ENCODE measurements at places on chromosomes 2 and 18.

DNA sequence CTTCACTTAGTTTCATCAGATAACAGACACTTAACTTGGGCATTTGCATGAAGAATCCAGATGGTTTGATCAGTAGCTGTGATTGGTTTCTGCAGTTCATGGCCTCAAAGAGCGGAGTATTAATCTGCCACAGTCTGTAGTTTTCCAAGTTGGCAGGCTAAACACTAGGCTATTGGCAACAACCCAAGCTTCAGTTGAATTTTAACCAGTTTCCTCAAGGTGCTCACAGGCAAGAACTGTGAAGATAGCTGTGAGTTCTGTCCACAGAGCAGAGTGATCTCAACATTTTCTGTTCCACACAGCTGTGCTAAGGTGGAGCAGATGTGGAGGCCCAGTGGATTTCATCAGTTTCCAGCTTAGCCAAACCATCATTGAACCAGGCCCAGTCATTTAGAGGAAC, 469.5 kb upstream of the LINC00305 start:
- DNase-seq = no peak

GRCh38 chr2:8566155-8566670, 115.6 kb upstream of the ID2 start:
- DNase-seq = no peak

- DNase-seq = no peak
Observed at GRCh38 chr18:70370762-70371733, 82.2 kb downstream of the SOCS6 start.

DNA sequence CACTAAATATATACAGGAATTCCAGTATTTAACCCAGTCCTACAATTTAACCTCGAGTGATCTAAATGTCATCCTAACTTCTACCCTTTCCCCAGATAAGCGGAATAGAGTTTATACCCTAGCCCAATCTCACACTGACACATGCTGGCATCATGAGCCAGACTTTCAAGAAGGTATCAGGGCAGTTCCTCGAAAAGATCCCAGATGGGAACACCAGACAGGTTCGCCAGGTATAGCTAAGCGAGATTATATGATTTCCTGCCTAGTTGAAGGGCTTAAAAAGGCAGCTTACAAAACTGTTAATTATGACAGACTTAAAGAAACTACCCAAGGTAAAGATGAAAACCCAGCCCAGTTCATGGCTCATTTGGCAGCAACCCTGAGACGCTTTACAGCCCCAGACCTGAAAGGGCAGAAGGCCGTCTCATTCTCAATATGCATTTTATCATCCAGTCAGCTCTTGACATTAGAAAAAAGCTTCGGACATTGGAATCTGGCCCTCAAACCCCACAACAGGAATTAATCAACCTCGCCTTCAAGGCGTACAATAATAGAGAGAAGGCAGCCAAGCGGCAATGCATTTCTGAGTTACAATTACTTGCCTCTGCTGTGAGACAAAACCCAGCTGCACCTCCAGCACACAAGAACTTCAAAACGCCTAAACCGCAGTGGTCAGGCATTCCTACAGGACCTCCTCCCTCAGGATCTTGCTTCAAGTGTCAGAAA, 668.2 kb upstream of the PKDCC start:
- DNase-seq = no peak

DNA sequence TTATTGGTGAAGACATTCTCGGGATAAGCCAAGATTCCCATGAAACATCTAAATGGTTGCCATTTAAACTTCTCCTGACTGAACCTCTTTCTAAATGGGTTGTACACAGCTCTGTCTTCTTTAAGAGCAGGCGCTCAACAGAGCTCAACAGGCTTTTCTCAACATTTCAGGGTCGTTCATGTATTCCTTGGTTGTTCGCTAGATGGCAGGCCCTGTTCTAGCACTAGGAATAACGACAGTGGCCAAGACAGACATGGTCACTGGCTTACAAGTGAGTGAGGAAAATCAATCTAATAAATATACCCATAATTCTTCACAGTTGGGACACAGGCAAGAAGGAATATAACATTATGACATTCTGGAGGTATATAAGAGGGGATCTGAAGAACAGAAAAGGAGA, 154.5 kb downstream of the SMAD2 start:
- no peak for DNase-seq

GRCh38 chr2:178553047-178553446, 72.8 kb downstream of the PLEKHA3 start:
- DNase-seq = no peak

DNA sequence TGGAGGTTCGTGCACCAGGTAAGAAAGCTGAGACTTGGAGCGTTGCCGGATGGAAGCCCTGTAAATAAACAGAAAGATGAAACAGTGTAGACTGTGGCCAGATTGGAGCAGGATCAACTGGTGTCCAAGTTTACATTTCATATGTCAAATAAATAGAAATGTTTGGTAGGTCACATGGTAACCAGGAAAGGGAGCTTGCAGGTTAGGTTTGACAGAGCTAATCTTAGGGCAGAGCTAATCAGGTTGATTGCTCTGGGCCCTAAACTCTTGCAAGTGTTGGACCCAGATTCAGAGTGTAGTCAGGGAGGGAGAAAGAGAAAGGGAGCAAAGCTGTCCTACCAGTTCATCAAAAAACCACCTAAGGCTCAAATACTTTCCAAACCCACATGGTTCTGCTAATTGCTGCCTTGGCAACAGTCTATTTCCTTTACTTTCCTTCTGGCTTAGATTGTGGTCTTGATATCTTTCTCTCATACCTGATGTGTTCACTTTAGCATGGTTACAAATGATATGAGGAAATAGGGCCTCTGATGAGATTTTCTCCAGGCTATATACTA, 63.2 kb downstream of the G6PC2 start:
- no peak for DNase-seq

DNA sequence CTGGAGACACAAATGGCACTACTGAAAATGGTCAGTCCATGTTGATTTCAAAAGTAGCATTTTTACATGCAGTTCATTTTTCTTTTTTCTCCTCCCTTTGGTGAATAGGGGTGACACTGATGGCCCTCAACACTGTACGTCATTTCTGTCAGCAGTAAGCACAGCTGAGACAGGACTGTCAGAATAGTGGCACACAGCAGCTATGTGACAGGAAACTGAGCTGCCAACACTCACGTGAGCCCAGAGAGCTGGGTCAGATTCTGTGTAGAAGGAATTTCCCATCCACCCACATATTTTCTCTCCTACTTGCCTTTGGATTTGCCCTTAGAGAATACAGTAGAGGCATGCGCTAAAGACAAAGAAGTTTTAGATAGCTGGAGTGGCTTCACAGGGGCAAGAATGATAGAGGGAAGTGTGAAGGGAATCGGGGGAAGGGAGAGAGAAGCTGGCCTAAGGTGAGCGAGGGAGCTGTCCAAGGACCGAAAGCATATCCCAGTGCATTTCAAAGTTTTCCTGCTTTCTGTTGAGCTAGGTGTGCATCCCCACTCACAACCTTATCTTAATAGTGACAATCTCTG, 476.6 kb downstream of the CNTNAP5 start:
- DNase-seq = no peak

DNA sequence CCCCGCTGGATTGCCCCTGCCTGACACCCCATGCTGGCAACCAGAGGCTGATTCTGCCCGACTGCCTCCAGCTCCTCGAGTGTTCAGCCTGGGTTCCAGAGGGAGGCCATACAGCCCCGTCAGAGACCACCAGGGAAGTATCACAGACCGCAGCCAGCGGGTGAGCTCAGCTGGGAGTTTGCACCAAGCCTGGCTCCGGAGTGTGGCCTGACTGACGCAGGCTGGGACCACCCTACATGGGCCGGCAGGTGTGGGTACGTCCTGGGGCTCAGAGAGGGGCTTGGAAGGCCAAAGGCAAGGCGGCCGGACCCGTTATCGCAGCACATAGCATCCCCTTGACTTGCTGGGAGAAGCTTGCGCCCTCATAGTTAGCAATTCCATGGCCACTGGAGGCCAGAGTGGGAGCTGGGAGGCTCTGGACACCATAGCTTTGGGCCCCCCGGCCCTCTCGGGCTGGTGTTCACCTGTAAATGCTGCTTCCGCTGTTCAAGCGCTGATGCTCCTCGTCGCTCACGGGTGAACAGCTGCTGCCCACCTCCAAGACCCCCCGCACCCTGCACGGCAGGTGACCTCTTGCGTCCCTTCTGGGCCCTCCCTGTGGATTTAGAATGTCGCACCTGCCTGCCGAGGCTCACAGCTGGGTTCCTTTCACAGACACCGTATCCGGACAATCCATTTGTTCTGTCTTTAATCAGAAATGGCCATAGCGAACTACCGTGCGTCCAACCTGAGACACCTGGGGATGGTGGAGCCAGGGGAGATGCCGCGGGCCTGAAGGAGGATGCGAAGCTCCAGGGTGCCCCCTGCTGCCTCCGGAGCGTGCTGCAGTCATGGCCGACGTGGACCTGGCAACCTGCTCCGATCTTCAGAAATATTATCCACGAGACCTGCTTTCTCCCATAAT, 31.2 kb upstream of the SLC66A3 start:
- DNase-seq = no peak

DNA sequence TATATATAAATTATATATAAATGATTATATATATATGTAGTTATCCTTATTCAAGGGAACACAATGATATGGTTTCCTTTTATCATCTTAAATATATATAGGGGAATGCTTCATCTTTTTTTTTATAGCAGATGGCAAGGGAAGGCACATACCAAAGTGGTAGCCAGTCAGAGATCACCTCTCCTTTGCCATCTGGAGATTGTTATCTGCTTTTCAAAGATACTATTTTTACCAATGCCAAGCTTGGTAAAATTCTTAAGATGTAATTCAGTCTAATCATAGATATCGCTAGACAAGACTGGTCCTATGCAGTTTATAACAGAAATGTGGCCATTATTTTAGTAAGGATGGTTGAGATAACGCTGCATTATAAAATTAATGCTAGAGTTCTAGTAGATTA, 64.7 kb upstream of the DSEL start:
- DNase-seq = no peak

DNA sequence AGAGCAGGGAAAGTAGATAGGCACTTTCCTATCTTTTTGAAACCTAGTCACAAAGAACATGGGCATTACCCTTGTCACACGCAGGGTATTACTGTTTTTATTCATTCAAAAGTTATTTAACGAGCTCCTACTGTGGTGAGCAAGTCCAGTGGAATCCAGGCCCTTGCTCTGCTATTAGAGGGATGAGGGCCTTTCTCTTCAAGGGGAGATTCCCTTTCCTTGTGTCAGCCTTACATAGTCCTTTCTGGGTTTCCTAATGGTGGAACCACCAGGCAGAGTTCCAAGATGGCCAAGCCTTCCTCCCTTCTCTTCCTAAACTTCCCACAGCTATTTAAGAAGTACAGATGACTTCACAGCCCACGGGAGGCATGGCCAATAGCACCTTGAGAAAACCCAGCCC, 64.6 kb downstream of the SPTBN1 start:
- DNase-seq = no peak

DNA sequence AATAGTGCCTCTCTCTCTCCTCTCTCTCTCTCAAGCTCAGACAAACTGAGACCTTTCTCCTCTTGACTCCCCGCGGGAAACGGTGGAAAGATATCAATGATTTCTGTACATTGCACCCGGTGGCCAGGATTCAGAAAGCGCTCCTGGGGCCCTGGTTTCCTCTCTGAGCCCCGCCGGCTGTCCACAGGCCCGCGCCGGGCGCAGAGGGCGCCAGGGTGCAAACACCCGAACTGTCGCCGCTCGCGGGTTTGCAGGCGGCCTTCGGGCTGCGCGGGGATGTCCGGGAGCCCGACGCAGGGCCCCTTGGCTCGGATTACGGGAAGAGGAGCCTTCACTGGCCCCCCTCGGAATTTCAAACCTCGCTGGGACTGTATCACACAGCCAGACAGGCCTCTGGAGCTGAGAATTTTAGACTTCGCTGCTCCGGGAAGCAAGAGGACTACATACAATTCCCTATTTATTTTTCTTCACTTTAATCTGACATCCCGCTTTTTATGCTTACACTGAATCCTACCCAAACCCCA, 5.2 kb upstream of the EN1 start:
- DNase-seq = no peak

DNA sequence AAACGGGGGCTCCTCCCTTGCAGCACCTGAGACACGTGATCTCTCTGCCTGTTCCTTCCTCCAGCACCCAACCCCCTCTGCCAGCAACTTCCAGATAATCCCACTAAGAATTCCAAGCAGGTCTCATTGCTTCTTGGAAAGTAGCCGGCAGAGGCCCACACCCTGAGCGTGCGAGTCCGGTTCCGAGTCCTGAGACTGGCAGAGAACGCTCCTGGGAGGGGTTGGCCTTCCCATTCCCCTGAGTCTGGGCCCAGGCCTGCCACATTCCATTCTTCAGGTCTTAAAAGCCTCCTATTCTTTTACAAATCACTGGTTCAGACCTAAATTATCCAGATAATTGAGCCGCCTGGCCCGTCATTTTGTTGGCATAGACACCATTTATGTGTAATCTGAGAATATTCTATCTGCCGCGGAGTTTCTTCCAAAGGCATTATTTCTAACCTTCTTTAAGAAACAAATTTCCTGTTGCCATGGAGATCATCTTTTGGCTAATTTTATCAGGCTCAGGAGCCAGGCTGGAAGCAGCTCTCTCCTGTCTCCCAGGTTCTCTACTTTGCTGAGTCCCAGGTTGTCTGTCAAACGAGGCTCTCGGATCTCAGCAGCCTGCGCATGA, 165.4 kb downstream of the MYCN start:
- no peak for DNase-seq

DNA sequence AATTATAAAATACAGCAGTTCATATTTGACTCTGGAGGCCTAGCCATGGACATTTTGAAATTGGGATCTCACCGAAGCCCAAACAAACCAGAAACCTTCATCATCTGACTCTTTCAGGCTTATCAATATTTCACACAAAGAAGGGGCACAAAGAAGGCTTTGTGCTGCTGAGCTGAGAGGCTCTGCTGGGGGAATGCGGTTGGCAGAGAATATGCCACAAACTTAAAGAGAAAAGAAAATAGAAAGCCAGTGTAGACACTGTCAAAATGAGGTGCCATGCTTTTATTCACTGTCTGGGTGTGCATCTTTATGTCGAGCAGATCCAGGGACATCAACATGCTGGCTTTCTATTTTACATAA, 162.6 kb downstream of the QPCT start:
- no peak for DNase-seq

GRCh38 chr2:183172220-183172887, 48.1 kb downstream of the NUP35 start:
- DNase-seq = no peak

GRCh38 chr2:8710951-8711350, 29.1 kb downstream of the ID2 start:
- DNase-seq = no peak

DNA sequence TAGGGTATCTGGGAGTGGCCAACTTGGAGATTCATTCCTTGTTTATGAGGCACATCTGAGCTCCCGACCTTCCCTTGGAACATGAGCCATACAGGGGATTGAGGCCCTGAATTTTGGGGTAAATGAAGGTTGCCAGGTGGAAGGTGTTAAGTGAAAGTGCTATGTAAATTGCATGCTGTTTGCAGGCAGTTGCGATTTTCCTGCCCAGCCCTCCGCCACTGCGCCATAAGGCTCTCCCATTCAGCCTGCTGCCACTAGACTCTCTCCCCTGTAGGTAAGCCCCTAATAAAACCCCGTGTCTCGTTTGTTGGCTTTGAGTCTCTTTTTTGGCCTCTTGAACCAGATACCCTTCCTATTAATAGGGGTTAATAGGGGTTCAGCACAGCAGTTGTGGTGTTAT, 33.8 kb downstream of the PCARE start:
- DNase-seq = no peak
